ENCODE measurements at places on chromosomes 5 and 9.

DNA sequence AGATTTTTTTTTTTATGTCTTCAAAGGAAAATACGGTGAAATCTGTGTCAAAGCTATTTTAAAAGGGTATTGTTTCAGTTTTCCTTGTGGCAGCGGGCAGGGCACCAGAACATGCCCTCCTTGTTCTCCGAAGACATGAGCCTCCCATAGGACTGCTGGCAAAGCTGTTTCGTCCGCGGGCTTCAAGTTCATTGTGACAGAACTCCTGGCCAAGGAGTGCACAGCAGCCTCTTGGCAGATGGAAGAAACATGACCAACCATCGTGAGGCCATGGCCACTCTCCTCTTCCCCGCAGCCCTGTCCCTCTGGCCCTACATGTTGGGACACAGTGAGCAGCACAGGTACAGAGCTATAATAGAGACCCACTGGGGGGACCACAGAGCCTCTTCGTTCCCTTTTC is 99.5 kb downstream of the AOPEP start:
- no peak for DNase-seq

GRCh38 chr5:177380805-177381126 is 3.5 kb upstream of the SLC34A1 start:
- no peak for DNase-seq

GRCh38 chr5:37859805-37860204 is 20.0 kb upstream of the GDNF start:
- peak; percentile 75 for DNase-seq

DNA sequence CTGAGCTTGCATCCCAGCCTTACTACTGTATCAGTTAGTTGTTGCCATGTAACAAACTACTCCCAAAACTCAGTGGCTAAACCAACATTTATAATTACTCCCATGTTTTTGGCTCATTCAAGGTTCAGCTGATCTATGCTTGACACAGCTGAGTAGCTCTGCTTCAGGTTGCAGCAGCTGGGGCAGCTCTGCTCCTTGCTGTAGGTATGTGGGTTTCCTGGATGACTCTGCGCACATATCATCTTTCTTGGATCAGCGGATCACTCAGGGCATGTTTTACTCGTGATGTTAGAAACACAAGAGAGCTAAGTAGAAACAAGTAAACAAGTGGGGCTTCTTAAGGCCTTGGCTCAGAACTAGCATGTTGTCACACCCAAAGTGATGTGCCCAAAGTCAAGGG is 15.1 kb downstream of the TEK start:
- DNase-seq = no peak

DNA sequence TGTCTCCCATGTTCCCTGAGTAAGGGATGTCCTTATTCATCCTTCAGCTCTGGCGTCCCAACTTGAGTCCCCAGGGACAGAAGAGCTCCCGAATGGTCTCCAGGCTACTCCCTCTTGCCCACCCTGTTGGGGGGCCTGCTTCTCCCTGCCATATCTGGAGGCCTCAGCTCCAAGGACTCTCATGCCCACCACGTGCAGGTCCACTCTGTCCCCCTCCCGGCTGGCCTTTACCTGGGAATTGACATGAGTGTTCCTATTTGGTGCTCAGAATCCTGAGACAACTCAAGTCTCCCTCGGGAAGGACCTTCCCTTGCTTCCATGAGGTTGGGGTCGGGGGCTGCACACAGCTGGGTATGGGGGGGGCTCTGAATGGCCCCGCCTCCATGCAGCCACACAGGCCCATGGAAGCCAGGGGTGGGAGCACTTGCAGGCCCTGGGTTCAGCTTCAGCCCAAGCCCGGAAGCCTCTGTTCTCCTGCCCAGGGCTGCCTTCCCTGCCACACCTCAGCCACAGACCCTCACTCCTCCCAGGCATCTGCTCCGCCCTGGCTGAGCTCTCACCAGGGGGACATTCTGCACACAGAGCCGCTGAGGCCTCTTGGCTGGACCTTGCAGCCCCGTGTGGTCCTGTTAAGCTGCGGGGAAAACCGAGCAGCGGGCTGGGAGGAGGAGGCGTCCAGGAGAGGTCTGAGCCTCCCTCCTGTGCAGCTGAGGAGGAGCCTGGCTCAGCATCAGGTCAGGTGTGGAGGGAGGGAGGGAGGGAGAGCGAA is 121.9 kb downstream of the PHF2 start:
- DNase-seq = no peak

- no peak for DNase-seq
Measured at GRCh38 chr5:116365006-116365496, 209.6 kb downstream of the SEMA6A start.

GRCh38 chr5:179497636-179498340 is 52.6 kb upstream of the RUFY1 start:
- no peak for DNase-seq

DNA sequence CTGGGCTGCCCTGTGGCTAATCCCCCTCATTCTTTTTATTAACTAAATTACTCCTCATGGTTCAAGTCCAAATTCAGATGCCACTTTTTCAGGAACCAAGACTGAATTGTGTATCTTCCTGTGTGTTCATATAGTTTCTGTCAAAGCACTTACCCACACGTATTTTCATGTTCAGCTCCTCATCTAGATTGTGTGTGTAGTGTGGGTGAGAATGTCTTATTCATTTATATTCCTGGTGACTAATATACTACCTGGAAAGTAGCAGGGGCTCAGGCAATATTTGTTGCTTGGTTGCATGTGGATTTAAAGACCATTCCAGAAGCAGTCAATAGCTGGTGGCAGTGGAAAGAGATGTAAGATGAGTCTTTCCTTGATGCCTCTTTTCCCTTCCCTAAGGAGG is 48.5 kb upstream of the SRP19 start:
- no peak for DNase-seq

GRCh38 chr5:28397502-28397941 is 1359.1 kb upstream of the CDH9 start:
- no peak for DNase-seq

- DNase-seq = peak; percentile 66
Measured at GRCh38 chr5:149775785-149776184, 45.7 kb downstream of the PPARGC1B start.

DNA sequence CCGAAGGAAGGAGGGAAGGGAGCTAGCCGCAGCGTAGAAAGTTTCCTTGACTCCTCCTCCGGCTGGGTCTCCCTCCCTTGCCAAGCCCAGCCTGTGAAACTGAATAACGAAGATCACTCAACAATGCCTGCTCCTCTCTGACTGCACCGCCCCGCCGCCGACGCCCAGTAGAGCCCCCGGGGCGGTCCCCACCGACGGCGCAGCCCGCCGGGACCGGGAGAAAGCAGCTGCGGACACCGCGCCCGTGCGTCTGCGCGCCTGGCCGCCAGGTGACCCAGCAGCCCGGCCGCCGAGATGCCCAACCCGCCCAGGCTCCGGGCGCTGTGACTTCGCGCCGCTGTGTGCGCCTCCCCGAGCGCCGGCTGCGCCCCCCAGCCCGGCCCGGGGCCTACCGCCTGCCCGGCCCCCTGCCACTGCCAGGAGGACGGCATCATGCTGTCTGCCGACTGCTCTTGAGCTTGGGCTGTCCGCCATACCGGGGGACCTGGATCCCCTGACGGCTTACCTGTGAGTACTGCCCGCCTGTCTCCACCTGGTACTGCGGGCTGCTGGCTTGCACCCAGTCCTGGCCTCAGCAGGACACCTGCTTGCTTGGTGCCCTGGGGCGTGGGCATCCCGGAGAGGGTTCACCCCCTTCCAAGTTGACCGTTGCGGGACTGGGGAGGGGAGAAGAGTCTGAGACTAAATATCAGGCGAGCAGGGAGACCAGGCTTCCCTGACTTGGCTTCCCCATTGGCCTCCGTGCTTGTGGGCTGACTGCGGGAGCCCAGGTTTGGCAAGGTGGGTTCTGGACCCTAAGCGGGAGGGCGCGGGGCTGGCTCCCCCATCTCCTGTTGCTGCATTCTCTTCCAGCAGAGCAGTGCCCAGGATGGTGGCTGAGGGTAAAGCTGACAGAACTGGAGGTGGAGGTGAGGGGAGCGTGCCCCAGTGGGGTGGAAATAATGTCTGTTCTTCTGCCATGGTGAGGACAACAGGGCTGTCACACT is 26.2 kb upstream of the SPTLC1 start:
- DNase-seq = no peak

GRCh38 chr5:122154910-122155309 is 25.6 kb downstream of the ZNF474 start:
- no peak for DNase-seq

DNA sequence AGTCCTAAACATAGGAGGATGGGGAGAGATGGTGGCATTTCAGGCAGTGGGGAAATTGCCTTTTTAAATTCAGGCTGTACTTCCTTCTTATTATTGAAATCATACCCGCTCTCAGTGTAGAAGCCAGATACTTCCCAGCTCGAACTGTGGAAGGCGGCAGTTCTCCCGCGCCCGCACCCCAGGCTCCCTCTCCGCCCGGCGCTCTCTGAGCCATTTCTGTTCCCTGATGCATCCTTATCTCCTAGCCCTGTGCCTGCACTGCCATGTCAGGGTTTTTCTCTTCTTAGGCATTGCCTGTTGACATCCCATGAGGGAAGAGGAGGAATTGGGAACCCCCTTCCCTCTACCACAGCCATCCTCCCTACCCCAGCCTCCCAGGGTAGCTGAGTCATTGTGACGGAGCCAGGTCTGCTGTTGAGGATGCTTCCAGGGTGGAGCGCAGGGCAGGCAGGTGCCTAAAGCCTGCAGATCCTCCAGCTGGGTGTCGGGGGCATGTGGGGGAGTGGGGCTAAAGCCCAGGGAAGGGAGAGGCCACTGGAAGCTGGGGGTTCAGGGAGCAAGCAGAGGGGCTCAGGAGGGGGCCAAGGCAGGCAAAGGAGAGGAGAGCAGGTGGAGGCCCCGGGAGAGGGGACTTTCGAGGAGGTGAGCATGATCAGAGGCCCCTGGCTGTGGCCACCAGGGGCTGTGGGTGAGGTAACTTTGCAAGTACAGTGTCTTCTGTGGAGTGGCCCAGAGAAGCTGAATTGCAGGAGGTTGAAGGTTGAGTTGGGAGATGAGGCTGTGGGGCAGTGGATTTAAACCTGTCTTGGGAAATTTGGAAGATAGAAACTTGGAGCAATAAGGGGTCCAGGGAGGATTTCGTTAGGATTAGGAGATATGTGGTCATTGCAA is 16.2 kb downstream of the LAMC3 start:
- DNase-seq = no peak

GRCh38 chr9:133371261-133371711 is 4.6 kb downstream of the SURF4 start:
- DNase-seq = no peak

DNA sequence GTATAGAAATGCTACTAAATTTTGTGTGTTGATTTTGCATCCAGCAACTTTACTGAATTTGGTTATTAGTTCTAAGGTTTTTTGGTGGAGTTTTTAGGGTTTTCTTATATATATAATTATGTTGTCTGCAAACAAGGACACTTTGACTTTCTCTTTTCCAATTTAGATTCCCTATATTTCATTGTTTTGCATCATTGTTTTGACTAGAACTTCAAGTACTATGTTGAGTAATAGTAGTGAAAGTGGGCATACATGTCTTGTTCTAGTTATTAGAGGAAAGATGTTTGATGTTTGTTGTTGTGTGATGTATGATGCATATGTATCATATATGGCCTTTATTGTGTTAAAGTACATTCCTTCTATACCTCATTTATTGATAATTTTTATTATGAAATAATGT is 362.3 kb upstream of the PRR16 start:
- DNase-seq = no peak

DNA sequence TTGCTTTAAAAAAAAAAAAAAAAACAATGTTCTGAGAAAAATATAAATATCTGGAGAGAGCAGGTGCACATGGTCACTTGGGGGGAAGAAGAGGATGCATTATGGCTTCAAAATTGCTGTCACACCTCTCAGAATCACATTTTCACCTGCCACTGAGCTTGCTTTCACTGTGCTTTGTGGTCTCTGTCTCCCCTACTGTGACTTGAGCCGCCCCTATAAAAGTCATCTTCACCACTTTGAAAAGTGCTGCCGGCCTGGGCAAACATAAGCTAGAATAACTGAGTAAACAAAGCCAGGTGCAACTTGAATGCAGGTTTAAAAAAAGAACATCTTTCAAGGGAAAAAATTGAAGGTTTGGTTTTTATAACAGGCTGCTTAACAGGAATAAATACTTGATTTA is 368.1 kb upstream of the GRIA1 start:
- DNase-seq = no peak

DNA sequence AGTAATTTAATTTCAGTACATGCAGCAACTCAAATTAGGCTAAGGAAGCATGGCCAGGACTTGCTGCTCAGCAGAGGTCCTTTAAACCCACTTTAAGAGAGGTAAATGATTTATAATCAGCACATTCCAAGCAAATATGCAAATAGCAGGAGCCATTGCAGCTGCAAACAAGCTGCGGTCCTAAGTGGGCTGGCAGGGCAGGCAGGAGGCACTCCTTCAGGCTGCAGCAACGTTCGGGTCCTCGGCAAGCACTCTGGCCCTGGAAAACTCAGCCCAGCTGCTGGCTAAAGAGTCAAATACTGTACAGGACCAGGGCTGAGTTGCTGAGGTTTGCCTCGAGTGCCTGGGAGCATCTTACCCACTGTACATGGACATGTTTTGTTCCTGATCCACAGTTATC is 126.9 kb downstream of the FSTL4 start:
- DNase-seq = no peak

DNA sequence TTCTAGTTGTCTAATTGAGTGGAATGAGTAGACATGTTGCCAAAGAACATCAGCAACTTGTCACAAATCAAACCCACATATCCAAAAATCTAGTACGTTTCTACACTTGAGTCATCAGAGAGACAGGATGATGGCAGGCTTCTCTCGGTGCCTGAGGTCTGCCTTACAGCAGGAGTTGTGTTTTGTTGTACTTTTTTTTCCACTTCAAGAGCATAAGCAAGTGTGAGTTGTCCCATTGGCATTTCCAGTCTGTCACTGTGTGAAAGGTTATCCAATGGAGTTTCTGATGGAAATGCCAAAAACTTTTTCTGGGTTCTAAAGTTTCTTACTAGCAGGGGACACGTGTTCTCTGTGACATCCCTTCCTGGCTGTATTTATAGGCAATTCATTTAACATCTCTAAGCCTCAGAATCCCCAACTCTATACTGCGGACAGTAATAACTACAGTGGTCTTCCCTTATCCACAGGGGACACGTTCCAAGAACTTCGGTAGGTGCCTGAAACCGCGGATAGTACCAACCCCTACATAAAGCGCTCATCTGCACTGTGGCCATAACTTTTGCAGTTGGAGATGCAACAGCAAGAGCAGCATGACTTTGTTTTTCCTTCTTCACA is 246.5 kb downstream of the SYK start:
- no peak for DNase-seq
